ENCODE measurements at places on chromosomes 7 and 10.

GRCh38 chr10:116115036-116115641 is 157.9 kb downstream of the GFRA1 start:
- no peak for DNase-seq

GRCh38 chr7:21690705-21691104 is 147.9 kb downstream of the DNAH11 start:
- DNase-seq: no peak

- no peak for DNase-seq
These were observed 56.5 kb downstream of the AFAP1L2 start for GRCh38 chr10:114347791-114348190.

GRCh38 chr7:159031135-159031701 is 113.4 kb downstream of the VIPR2 start:
- DNase-seq: no peak

DNA sequence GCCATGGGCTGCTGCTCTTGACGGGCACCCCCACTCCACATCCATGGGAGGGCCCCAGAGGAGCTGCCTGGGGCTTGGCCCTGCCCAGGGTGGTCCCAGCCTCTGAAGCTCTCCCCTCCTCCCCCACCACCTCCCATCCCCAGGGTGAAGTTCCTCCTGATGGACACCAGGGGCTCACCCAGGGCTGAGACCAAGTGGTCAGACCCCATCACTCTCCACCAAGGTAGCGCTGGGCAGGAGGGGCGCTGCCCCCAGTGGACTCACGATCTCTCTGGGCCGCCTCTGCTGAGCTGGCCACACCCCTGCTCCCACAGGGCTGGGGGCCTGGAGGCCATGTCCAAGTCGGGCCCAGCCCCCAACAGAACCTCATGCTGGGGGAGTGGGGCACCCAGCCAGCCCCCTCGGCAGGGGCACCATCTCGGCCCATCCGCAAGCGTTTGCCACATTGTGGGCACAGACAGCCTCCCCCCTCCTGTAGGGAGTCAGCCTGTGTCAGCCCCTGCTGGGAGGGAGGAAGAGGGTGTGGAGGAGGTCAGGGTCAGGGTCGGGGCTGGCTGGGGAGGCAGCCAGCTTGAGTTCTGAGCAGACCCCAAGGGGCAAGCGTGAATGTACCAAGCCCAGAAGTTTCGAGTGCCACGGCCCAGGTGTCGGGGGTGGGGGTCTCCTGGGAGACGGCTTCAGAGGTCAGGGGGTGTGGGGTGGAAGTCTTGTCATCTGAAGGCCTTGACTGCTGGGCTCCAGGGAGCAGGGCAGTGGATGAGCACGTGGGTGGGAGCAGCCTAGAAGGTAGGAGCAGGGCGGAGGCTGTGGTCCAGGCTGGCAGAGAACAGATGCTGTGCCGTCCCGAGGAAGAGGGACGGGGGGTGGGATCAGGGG is 2.8 kb downstream of the UPK3B start:
- DNase-seq: no peak

GRCh38 chr10:127935071-127935561 is 28.2 kb downstream of the PTPRE start:
- DNase-seq: no peak

GRCh38 chr10:97157578-97158095 is 28.1 kb downstream of the SLIT1 start:
- no peak for DNase-seq

DNA sequence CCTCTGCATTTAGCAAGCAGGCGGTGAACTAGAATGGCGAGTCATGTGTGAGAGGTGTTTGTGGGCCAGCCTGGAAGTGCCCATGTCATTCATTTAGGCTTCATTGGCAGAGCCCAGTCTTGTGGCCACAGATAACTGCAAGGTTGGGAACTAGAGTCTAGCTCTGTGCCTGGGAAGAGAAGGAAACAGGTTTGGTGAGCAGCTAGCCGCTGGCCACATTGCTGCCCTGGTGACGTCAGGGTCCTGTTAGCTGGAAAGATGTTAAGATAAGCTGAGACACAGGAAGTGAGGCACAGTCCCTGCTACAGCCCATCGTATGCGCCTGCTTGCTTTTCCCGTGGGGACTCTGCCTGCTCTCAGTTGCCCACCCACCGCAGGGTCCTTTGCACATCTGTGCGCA is 185.5 kb downstream of the CAMK1D start:
- no peak for DNase-seq

GRCh38 chr7:96116173-96116572 is 205.7 kb downstream of the SLC25A13 start:
- no peak for DNase-seq

- DNase-seq: no peak
These were observed 9.5 kb downstream of the HIPK2 start for GRCh38 chr7:139768249-139768824.

DNA sequence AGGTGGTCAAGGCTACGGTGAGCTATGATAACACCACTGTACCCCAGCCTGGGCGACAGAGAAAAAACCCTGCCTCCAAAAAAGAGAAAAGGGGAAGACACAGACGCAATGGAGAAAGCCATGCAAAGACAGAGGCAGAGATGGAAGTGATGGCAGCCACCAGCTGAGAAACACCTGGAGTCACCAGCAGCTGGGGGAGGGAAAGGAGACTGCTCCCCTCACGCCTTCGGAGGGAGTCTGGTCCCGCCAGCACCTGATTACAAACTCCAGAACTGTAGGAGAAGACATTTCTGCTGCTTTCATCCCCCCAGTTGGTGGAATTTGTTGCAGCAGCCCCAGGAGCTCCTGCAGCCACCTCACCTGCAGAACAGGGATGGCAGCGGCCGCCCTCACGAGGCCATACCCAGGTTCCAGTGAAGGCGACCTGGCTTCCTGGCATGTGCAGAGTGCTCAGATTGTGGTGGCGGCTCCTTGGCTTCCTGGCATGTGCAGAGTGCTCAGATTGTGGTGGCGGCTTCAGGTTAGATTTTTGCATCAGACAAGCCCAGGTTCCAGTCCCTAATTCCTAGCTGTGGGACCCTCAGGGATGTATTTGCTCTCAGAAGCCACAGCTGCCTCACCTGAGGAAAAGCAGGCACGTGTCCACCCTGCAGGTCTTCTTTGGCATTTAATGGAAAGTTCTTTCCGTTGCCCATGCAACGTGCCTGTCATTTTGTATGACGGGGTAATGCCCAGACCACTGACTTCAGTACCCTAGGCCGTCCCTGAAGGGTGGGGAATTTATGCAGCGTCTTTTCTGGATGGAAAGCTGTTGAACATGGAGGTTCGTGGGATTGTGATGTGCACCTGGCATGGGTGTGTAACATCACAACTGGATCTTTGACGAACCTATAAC is 182.9 kb downstream of the EBF3 start:
- DNase-seq: no peak

DNA sequence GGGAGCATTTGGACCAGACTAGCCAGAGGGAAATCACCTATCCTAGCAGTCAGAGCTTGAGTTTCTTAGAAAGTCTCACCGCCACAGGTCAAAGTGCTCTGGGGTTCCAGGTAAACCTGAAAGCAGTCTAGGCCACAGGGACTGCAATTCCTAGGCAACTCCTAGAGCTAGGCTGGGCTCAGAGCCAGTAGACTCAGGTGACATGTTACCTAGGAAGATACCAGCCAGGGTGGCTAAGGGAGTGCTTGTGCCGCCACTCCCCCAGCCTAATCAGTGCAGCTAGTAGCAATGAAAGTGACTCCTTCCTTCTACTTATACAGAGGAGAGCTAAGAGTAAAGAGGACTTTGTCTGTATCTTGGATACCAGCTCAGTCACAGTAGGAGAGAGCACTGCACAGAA is 348.7 kb upstream of the HPS1 start:
- DNase-seq: no peak

- DNase-seq: no peak
These were observed 7.8 kb downstream of the TAS2R41 start for GRCh38 chr7:143485500-143485899.

DNA sequence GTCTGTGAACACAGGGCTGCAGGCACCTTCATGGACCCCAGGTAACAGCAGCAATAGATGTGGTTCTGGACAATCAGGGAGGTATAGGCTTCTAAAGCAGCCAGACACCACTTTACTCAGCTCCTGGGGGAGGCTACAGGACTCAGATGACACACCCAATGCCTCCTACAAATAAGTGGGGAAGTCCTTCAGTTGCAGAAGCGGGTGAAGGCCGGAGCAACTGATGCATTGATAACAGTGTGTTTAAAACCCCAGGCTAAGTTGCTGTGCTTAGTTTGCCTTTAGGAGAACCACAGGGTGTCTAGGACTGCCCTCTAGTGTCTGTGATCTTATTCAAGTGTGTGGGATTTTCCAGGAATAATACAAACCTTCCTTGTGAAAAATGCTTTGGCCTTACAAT is 5.9 kb upstream of the ITGA8 start:
- no peak for DNase-seq

DNA sequence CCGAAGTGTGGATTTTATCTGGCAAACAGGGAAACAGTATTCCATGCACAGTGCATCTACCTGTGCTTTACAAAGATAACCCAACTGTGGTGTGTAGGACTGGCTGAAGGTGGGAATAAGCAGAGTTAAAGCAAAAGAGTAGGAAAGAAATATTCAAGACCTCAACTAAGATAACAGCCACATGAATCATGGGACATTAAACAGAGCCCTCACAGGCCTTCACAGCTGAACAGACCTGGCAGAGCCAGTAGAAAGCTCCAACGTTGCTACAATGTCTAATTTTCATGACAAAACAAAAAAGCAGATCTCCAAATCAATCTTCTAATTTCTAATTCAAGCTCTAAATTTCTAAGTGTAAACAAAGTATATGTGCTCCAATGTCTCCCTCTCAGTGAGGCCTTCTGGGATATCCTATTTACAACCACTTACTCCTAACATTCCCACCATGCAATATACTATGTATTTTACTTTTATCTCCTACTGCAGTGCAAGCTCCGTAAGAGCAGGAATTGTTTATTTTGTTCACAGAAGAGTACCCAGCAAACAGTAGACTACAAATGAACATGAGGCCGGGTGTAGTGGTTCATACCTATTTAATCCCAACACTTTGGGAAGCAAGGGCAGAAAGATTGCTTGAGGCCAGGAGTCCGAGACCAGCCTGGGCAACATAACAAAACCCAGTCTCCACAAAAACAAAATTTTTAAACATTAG is 63.5 kb downstream of the UBE2H start:
- DNase-seq: peak; percentile 76

DNA sequence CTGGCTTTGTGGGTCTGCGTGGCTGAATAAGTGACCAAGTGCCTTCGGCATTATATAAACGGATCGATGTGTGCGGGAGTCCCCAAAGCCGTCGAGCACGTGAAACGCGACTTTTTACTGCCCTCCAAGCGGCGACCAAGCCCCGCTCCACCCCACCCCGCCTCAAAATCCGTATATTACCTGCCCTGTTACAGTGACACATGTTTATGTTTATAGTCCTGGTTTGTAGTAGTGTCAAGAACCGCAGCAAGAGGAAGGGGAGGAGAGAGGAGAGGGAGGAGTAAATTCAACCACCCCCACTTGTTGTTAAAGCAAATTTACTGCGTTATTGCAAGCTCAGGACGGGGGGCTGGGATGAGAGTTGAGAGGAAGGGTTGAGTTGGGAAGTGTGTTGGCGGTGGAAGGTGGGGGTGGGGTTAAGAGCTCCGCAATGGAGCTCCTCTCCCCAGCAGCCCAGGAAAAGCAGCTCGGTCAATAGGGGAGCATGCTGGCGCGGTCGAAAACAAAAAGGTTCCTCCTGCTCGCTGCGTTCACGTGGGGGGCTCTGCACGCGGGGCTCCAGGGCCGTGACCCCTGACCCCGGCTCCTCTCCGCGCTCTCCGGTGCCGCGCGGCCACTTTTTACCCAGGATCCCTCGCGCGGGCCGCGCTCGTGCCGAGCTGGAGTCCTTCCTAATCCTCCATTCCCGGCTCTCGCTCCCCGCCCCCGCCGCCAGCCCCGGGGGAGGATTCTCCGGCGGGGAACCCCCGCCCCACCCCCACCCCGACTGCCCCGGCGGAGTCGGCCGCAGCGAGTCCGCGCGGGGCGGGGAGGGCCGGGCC is at the start of gene SKIDA1:
SKIDA1 (minus strand) TSS at position 316 of the 821 bp plus-strand sequence. CDS start 7,860 bp downstream, outside the sequence.
- peak; percentile 56 for DNase-seq

GRCh38 chr7:140937702-140938264 is 13.1 kb upstream of the BRAF start:
- DNase-seq: no peak

DNA sequence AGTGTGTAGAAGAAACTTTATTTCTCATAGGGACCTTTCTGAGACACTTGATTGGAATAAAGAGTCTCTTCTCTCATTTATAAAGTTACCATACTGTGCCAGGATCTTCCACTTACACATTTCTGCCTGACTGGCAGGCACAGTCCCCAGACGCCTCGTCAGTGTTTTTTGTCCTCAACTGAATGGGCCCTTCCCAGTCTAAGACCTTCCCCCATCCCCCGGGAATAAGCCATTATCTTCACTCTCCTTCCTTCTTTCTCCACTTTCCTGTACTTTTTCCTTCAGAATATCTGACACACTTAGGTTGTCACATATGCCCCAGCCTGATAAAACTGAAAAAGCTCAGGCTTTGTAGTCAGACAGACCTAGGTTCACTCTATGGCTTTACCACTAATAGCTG is 35.3 kb upstream of the KCNIP2 start:
- DNase-seq: no peak

Data from NCI-H2029 treated with DMSO at 0.1 percent for 48 hours (cell line).